ENCODE measurements at places on chromosomes 2 and 18.

DNA sequence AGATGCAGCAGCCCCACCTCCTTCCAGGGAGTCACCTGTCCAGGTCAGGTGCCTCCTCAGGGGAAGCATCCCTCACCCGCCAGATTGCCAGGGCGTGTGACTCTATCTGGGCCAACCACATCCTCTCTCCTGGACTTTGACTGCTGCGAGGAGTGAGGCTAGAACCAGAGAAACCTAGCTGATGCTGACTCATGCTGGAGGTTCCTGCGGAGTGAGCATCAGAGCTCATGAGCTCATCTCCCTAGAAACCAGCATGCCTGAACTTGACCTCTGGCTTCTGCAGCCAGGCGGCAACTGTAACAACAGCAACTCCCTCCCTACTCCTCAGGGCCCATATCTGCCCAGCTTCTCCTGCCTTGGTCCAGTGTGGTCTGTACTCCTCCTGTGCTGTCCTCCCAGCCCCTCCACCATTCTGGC, 28.3 kb upstream of the NT5DC4 start:
- DNase-seq = peak; percentile 81

GRCh38 chr2:127695491-127696472, 5.5 kb upstream of the SFT2D3 start:
- DNase-seq = peak; percentile 57

- DNase-seq = no peak
These were observed 510.4 kb upstream of the CNTNAP5 start for GRCh38 chr2:123514613-123515207.

DNA sequence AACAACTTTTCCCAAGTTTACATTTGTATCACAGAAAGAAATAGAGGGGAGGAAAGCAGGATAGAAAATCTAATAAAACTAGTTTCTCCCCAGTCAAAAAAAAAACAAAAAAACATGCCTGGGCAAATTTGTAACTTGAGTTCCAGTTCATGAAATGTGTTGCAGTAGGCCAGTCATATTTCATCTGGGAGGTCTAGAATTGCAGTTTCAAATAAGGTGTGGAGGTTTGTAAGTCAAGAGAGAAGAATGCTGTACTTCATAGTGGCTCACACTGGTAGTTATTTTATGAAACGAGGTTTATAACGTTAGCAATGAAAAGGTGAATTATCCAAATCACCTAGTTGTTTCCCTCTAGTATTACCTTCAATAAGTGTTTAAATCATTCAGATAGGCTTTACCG, 1313.9 kb upstream of the SLC39A10 start:
- no peak for DNase-seq

- no peak for DNase-seq
These were observed 9.7 kb downstream of the RHBDD1 start for GRCh38 chr2:226845386-226846116.

- no peak for DNase-seq
These were observed 139.2 kb downstream of the CCDC102B start for GRCh38 chr18:68937029-68937599.

DNA sequence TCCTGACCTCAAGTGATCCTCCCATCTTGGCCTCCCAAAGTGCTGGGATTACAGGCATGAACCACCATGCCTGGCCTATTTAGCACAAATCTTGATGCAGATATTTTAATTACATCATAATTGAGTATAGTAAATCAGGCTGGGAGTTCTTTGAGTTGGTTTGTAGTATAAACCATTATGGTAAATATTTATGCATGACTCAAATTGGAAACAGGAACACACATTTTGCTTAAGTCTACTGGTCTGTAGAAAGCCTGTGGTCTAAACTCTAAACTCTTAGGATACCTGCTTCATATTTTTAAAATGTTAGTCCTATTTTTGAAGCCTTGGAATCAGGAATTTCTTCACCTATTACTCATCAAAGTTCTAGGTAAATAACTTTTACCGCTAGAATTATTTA, 16.8 kb downstream of the ASXL3 start:
- DNase-seq = no peak

DNA sequence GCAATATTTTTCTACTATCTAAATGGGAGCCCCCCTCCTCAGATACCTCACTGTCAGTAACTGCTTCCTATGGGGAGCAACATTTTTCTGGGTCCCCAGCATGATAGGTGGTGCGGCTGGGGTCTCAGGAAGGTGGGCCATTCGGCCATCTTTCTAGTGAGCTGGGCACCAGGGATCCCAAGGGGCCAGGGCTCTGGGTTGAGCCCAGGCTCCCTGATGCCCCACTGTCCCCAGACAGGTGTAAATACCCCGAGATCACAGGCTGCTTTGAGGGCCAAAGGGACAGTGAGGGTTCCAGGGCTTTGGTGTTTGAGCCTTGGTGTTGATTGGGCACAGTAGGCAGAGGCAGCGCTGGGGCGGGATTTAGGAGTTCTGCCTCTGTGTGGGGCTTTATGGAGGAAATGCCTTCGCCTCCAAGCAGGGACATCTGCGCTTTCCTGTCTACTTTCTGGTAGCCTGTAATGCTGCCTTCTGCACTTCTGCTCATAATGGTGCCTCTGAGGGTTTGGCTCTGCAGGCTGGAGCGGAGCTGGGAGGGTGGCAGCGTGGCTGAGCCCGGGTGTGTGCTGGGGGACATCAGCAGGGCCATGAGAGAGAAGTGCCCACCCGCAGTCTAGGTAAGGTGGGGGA, 5.3 kb downstream of the ITM2C start:
- DNase-seq = peak; percentile 8

DNA sequence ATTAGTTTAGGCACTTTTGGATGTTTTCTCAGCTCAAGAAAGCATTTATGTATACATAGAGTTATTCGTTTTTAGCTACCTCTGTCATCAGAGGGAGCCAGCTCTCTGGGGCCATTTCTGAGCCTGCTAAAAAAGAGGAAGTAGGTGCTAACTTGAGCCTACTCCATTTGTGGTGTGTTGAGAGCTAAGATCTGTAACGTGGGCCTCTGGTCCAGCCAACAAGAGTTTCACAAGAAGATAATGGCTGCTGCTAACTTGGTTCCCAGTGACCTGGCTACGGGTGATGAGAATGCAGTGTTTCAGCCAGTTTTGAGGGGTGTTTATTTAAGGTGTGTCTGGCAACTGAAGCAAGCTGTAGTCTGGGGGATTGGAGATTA, 182.5 kb downstream of the PRKCE start:
- peak; percentile 69 for DNase-seq

- DNase-seq = no peak
These were observed 39.2 kb downstream of the ARHGEF4 start for GRCh38 chr2:130875935-130876334.

DNA sequence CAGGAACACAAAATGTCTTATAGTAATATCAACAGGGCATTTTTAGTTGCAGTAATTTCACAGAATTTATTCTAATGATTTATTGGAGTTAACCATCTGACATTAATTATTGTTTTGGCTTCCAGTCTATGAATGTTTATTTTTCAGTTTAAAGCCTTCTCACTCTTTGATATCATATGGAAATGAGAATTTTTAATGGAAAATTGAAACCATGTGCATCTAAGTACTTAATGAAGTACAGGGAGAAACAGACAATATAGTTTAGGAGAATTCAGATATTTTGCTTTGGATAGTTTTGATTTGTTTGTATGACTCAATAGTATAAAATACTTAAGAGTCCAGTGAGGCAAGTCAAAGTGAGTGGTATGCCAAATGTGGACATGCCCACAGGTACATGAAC, 126.1 kb downstream of the OLA1 start:
- no peak for DNase-seq

GRCh38 chr2:40249577-40249976, 202.3 kb downstream of the SLC8A1 start:
- no peak for DNase-seq

GRCh38 chr2:143486976-143487375, 357.8 kb downstream of the ARHGAP15 start:
- DNase-seq = no peak

DNA sequence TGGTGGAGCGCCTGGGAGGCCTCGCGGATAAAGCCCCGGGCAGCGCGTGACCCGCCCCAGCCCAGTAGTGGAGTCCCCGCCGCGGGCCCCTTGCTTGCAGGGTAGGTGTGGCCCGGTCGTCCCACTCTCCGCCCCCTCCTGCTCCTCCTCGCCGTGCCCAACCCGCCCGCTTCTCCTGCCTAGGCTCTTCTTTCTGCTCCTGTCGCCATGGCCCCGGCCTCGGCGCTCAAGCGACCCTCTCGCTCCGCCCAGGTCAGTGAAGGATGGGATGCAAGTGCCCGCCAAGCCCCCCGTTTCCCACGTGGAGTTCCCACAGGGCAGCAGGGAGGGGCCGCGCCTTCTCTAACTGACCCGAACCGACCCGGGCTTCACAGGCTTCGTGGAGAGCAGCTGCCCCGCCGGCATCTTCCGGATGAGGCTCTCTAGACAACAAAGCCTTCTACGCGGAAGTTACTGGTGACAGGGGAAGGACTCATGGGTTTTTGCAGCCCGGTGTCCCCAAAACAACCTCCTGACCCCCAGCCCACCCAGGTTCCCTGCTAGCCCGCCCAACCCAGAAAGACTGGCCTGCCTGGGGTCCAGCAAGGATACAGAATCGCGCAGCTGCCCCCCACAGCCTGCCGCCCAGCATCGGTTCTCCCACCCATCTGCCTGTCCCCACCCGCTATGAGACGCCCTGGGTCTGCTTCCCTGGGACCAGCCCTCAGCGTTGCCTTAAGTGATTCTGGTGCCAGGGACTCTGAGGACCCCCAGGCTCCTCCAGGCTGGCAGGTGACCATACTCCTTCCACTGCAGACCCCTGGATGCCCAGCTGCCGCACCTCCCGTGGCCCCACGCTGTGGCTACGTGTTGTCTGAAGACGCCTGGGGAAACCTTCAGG, 32.8 kb downstream of the TTC32 start:
- peak; percentile 77 for DNase-seq

GRCh38 chr2:25190536-25190935, 22.2 kb upstream of the POMC start:
- no peak for DNase-seq
